ENCODE measurements at places on chromosomes 12 and 14. TPM values are rescaled to one million over a fixed set of nuclear protein-coding genes. Genes with fewer than 3 reads are reported as not detected.

Gene CCDC196
- not detected for total RNA-seq

Gene FGD6
- total RNA-seq: 17.6 TPM

Gene TAS2R31
- 0.17 TPM for total RNA-seq

Gene SIX4
- total RNA-seq: 4.6 TPM

Gene IAPP
- total RNA-seq: not detected

Measured in A549 treated with DMSO at 1 μM for 4 hours (cell line).